ENCODE measurements at places on chromosomes 7 and 10.
A peak's percentile ranks its signal among the peaks of the same experiment; 100 is the strongest.

GRCh38 chr7:96224685-96225084 lies 97.2 kb downstream of the SLC25A13 start:
- no peak for DNase-seq

DNA sequence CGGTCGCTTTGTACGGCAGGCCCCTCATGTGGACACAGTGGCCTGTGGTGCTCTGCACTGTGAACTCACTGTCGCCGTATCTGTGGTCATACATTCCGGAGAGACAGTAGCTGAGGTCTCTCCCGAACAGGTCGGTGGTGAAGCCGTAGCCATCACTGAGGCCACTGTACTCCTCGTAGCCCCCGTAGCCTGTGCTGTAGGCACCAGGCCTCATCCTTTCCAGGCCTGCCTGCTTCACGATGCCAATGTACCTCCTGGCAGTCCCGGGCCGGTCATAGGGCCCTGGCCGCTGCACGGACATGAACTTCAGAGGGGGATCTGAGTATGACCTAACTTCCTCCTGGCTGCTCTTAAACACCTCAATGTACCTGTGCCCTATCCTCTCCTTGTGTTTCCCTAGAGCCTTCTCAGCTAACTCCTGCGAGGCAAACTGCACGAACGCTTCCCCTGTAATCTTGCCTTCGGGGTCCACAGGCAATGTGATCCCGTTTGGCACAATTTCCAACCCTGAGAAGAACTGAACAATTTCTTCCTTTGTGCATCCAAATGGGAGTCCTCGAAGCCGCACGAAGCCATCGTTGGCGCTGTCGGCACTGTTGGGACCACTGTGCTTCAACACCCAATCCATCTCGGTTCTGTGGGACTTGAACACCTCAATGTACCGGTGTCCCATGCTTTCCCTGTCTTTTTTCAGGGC lies 15.7 kb downstream of the FXYD4 start:
- no peak for DNase-seq

- no peak for DNase-seq
Observed at GRCh38 chr10:70566515-70567290, 35.8 kb downstream of the PRF1 start.

- DNase-seq, result peak; percentile 29
Observed at GRCh38 chr10:62632071-62632809, 172.3 kb upstream of the ADO start.

DNA sequence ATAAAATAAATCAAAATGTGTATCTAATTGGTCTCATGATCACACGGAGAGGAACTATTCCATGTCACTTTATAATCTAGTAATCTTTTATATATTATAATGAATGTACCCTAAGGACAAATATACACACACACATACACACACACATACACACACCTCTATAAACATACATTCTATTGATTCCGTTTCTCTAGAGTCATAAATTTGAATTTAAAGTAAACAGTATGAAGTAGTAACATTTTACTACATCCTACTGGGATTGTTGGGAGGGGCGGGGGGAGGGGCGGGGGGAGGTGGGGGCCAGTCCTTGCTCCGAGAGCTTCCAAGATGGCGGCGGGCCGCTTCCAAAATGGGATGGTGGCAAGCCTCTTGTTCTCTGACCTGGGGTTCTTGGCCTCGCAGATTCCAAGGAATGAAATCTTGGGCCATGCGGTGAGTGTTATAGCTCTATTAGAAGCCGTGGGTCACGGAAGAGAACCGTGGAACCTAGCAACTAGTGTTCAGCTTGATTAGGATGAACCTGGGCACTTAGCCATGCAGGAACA lies 143.2 kb downstream of the REEP3 start:
- no peak for DNase-seq

DNA sequence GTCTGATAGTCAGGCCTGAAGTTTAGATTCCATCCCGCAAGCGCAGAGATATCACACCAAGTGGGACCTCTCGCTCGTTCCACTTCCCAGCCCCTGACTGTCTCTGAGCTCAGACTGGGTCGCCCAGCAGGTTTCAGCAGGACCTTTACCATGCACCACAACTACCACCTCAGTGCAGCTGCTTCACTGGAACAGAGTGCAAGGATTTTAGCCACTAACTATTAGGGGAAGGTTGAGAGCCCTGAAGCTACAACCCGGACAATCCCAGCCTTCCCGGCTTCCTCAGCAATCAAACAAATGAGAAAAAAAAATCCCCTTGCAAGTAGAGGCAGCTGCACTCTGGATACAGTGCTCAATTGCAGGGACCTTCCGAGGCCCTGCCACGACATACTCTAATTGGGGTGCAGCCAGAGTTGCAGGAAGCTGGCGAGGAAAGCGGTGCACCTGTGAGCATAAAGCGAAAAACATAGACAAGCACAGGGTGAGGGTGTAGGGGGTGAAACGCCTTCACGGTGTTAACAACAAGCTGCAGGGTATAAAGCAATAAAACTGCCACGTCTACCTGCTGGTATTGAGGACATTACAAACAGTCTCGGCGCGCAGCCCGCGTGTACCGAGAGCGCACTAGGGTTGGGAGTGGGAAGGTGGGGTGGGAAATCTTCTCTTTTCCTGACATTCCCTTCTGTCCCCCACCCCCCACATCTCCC lies 2.6 kb upstream of the DLX6 start:
- DNase-seq, result no peak

- no peak for DNase-seq
Observed at GRCh38 chr10:80945264-80945880, 407.7 kb downstream of the SH2D4B start.

DNA sequence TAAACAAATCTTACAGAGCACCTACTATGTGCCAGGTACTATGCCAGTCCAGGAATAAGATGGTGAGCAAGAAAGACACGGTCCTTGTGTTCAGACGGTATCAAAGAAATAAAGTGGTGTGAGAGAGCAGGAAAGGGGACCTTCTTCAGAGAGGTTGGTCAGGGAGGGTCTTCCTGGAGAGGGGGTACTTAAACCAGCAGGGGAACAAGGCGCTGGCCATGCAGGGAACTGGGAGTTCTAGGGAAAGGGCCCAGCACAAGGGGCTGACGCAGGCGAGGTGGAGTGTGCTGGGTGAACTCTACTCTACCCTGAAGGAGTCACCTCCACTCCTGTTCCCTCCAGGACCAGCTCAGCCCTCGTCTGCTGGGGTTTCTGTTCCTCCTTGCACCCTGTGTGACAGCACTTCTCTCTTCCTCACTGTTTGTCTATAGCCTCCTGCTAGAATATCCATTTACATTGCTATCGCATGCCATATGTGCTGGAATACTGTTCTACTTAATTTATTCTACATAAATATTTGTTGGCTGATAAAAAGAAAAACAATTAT lies 73.5 kb downstream of the AOAH start:
- no peak for DNase-seq

- DNase-seq, result no peak
Observed at GRCh38 chr7:55185941-55186609, 167.3 kb downstream of the EGFR start.

DNA sequence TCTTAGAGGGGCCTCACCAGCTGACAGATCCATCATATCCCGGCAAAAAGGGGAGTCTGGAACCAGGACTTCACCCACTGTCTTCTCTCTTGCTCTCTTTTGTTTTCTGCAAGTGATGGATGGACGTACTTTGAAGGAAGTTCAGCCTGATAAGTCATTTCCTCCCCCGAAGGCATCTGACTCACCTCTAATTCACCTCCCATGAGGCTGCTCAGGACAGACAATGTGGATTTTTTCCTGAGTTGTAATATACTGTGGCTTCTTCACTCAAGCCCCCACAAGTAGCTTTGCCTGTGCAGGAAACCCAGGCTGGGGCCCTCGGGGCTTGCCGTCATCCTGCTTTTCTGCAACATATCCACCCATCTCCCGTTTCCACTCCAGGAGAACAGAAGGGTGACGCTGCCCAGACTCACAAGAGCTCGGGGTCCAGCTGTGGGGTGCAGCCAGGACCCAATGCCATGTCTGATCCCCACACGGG lies 70.4 kb downstream of the ASB13 start:
- DNase-seq, result no peak

DNA sequence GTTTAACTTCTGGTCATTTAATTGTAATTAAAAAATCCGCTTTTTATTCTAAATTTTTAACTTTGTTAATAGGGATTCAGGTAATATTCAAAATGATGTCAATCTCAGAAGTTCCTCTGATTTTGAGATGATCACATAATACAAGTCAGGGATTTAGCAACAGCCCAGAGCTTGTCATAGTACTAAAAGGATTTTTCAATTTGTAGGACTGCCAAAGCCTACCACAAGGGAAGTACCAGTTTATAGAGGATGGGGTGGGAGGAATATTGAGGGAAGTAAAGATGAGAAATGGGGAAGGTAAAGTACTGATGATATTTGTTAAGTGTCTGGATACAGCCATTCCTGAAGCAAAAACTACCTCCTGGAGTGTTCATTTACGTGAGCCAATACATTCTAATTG lies 278.2 kb upstream of the TEX47 start:
- DNase-seq, result no peak

GRCh38 chr10:15457382-15457781 lies 86.3 kb upstream of the FAM171A1 start:
- DNase-seq, result no peak

GRCh38 chr7:68980011-68980410 lies 618.3 kb upstream of the AUTS2 start:
- DNase-seq, result no peak

- DNase-seq, result no peak
Observed at GRCh38 chr10:128337860-128338378, 211.7 kb upstream of the MKI67 start.
